Putamen (tissue), 1 donor: ENCODE measurements at places on chromosomes 2 and 18.

GRCh38 chr2:15557887-15558311, 3.2 kb downstream of the NBAS start:
- DNase-seq, result no peak

DNA sequence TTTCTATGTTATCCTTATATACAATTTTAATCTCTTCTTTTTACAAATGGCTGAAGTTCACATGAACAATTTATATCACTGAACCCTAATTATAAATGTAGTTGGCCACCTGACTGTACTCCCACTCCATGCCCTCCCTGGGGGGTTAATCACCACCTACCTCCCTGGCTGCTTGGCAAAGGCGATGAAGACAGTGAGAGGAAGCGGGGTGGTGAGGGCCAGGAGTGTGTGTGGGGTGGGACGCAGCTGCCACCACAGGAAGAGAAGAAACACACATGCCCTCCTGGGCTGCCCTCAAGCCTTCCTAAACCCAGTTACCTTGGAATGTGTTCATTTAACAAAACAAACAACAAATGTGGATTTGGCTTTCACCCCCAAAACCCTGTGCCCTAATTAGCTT, 87.0 kb upstream of the REV1 start:
- no peak for DNase-seq

DNA sequence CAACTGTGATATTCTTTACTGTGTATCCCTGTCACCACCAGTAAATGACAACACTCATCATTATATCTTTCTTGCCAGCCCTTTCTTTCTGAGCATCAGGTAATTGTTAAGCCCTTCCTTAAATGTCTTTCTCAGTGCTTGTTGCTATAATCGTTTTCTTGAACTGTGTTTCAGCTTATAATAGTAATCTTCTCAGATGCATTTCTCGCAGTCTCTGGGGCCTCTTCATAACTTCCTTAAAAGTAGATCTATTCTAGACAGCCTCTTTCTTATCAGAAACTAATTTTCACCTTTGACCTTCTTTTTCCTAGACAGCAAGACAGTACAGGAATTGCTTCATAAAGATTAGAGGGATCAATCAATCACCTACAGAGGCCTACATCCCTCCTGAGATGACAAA, 648.1 kb downstream of the CPS1 start:
- DNase-seq, result no peak

DNA sequence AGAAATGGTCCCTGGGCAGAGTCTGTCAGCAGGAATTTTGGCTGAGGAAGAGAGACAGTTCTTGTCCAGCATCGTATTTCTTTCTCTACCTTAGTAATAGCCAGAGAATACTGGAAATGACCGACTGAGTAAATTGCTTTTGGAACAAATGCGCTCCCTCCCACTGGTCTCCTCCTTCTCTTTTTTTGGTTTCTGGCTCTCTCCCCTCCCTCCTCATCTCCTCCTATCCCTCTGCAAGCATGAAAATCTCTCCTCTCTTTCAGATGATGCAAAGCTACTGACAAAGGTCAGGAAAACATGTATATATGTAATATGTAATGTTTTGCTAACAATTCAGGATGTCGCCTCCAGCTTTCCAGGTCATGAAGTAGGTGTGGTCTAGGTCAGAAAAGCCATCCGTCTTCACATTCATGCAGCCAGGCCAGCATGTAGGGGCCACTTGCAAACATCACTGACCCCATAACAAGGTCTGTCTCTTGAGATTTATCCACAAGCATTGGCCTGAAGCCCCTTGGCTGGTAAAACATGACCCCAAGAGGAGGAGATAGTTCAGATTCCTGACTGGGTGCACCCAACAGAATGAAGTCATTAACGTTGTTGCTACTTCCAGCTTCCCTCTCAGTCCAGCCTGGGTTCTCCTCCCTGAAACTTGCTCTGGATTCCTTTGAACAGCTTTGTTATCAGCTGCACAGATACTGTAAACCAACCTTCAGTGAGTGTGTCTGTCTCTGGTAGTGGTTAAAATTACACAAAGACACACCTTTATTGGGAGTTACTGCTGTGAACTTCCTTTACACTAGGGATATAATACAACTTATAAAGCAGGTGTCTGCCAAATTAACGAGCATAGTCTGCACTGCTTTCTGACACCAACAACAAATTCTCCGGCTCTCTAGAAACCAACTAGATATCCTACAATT, 864.4 kb upstream of the KLHL29 start:
- DNase-seq, result no peak

- peak; percentile 47 for DNase-seq
These were observed 576.0 kb downstream of the LRP1B start for GRCh38 chr2:141554810-141555209.

DNA sequence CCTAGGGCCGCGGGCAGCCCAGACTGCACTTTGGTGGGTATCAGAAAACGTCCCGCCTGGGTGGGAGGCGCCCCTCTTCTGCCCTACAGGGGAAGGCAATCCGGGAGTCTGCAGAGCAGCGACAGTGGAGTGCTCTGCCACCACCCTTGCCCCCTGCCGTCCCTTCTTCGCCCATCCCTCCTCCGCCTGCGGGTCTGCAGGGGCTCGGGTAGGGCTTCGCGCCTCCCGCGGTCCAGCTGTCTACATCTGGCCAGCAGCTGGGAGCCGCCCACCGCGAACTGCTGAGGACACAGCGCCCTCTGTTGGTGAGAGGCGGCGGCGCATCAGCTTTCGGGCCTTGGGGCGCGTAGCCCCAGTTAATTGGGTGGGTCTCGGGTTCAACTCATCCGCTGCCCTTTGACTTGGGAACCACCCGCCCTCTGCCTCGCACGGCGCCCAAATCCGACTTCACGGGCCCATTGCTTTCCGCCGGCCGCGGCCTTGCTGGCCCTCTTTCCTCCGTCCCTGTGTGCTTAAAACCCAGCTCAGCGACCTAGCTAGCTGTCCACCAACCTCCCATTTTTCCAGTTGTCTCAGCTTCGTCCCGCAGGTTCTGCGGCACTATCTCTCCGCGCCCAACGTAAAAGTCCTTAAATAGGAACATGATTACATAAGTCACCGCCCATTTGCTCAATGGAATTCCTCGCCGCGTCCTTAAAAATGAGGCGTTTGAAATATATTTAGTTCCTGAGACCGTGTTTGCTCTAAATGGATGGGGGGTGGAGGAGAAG, 17.6 kb downstream of the WNT10A start:
- DNase-seq, result peak; percentile 57

GRCh38 chr2:156181208-156181607, 151.3 kb downstream of the NR4A2 start:
- DNase-seq, result no peak

GRCh38 chr2:150432312-150432625, 55.2 kb downstream of the RND3 start:
- DNase-seq, result no peak

DNA sequence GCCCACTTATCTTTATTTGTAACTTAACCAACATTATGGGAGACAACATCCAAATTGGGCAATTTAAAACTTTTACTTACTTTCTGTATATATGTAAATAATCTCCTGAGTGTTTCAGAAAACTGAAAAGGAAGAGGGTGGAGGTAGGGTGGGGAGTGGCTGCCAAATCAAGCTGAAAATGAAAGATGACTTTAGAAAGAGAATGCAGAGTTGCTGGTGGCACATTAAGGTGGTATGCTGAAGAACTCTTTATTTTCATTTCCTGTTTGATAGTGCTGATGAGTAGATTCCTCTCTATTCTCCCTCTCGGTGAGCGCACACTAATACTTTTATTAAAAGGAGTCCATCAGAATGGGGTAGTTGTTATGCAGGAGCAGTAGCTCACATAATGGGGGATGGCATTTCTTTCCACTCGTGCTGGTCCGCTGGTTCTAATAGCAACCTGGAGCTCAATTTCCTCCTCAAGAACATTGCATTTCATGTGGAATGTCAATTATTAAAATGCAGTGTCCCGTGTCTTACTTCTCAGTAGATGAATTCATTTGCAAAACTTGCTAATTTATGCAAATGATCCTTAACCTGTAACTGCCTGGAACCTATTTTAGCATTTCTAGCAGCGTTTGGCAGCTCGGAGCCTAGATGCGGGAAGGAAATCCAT, 466.9 kb upstream of the HNRNPA3 start:
- no peak for DNase-seq

- peak; percentile 79 for DNase-seq
These were observed 103.1 kb downstream of the RTN4 start for GRCh38 chr2:54947136-54947535.

DNA sequence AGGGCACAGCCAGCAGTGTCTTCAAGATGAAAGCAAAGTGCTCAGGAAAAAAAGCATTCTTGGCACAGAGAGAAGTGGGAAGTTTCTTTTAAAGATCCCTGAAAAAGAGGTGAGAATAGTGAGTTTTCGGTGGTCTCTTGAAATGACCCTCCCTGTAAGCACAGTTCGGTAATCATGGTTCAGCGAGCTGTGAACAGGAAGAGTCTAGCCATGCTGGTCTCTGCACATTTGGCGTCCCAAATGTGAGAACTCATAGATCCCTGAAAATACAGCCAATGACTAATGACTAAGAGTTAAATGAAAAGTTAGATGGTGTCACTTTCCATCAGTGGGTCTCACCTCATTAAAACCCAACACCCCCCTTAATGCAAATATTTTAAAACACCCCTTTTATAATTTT, 3.4 kb downstream of the IL1R1 start:
- DNase-seq, result no peak

GRCh38 chr2:111919365-111919764, 21.0 kb downstream of the MERTK start:
- DNase-seq, result no peak

DNA sequence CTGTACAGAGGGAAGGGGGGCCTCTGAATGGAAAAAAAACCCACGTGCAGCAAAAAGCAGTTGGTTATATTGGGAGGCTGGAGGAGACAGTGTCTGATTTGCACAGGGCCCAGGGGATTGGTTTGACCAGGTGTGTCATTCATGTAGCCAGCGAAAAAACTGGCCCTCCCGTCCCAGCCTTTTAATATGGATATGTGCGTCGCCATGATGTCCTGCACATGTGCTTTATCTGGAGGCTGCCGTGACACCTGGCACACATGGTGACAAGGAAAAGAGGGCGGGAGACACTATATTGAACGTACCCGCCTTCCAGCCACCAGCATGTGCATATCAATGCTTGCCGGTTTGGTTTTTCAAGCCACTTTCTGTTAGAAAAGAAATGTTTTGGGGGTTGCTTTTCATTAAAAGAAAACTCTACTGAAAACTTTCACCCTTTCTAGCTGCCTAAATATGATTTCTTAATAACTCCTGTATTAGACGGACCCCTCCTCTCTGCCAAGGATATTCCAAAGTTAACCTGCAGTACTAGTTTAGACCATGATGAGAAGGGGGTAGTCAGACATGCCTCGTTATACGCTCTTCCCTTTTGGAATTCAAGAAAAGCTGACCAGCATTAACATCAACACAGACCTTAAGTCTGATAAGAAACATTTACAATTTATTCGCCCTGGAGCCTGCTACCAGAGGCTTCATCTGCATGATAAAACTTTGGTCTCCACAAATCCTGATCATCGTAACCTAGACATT, 16.2 kb downstream of the SLC25A52 start:
- DNase-seq, result no peak

DNA sequence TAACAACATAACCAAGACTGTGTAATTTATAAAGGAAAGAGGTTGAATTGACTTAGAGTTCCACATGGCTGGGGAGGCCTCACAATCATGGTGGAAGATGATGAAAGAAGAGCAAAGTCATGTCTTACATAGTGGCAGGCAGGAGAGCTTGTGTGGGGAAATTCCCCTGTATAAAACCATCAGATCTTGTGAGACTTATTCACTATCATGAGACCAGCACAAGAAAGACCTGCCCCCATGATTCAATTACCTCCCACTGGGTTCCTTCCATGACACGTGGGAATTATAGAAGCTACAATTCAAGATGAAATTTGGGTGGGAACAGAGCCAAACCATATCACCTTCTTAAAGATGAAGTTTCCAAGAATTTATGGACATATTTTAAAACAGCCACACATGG, 2.5 kb upstream of the IL36RN start:
- DNase-seq, result no peak

DNA sequence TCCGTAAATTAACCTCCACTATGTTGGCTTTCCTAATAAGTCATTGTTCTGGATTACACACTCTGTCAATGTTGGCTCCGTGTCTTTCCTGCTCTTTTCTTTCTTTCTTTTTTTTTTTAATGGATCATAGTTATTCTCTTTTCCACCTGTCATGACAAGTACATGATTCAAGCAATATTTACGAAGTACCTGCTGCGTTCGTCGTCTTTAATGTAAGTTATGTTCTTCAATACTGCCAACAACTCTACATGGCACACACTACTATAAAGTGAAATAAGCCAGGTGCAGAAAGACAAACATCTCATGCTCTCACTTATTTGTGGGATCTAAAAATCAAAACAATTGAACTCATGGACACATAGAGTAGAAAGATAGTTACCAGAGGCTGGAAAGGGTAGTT, 239.1 kb downstream of the SCG2 start:
- no peak for DNase-seq

DNA sequence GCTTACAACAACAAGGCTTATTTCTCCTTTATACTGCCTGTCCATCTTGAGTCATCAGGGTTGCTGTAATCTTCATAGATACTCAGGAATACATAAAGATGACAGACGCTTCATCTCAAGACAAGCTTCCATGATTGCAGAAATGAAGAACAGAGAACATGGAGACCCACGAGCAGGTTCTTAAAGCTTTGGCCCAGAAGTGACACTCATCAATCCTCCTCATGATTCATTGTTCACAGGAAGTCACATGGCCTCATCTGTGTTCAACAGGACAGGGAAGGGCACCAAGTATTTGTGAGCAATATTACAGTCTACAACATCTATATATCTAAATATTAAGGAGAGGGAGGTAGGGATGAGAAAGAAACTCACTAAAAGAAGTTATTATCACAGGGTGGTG, 36.5 kb upstream of the PGAP1 start:
- no peak for DNase-seq

DNA sequence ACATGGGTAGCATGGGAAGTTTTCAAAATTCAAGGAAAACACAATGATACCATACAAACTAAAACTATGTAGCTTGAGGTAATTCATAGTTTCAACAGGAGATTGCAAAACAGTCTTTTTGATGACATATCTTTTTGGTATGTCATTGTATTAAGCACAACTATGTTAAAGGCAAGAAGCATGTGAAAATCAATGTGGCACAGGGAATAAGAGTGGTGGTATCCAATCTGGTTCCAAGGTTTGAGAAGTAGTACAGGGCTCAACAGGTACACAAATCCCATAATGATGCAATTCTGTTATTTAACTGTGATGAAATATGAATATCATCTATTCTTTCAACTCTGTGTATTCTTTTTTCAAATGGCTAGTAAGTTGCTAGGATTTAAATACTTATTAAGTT, 16.4 kb upstream of the DLX2 start:
- no peak for DNase-seq

- no peak for DNase-seq
These were observed 297.2 kb downstream of the NCKAP5 start for GRCh38 chr2:133271105-133271504.
